ENCODE measurements at places on chromosomes 4 and X. TPM values are rescaled to one million over a fixed set of nuclear protein-coding genes. Genes with fewer than 3 reads are reported as not detected.

ZNF595 gene
- 55.8 TPM for total RNA-seq

IL3RA gene
- 1.2 TPM for total RNA-seq

HMX1 gene
- not detected for total RNA-seq

CCKAR gene
- not detected for total RNA-seq

ZDHHC9 gene
- 19.6 TPM for total RNA-seq

DGAT2L6 gene
- total RNA-seq, result not detected

METAP1 gene
- 22.0 TPM for total RNA-seq

HS3ST1 gene
- 6.9 TPM for total RNA-seq

- DNase-seq, result no peak
Observed at GRCh38 chrX:49120091-49120490, 3.4 kb downstream of the GPKOW start.

DNA sequence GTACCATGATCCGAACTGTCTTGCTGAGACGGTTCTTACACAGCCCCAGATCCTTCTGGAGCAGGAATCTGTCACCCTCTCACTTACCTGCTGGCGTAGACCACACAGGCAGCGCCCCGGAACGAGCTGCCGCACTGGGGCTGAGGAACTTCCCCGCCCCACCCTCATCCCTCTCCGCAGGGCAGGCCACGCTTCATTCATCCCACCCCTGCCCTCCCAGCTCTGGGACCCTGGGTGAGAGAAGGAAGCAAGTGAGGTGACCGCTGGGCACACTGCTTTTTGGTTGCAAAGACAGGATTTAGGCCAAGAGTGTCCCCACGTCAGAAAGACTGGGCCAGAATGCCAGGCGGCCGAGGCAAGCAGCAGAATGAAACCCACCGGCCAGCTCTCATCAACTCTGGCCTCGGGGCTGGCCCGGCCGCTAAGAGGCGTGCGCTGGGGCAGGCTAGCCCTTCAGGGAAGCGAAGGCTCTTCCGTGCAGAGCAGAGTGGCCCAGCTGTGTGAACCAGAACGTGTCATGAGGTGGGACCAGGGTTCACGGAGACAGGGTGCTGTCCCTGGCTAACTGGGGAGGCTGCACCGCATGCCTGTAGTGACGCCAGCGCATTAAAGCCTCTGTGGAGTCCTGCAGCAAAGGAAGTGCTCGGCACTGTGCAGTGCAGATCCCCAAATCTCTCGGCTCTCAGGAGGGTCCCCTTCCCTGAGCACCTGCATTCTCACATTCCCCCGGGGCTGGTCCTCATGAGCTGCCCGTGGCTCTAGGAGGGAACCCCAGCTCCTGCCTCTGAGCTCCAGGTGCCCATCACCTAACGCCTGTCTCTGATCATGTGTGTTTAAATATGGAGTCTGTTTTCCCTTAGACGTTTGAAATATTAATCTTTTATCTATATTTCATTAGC is 6.4 kb downstream of the LRPAP1 start:
- no peak for DNase-seq

- no peak for DNase-seq
Observed at GRCh38 chr4:146379744-146380143, 142.0 kb downstream of the SLC10A7 start.

GRCh38 chrX:133213117-133213516 is 5.0 kb downstream of the TFDP3 start:
- DNase-seq, result no peak

DNA sequence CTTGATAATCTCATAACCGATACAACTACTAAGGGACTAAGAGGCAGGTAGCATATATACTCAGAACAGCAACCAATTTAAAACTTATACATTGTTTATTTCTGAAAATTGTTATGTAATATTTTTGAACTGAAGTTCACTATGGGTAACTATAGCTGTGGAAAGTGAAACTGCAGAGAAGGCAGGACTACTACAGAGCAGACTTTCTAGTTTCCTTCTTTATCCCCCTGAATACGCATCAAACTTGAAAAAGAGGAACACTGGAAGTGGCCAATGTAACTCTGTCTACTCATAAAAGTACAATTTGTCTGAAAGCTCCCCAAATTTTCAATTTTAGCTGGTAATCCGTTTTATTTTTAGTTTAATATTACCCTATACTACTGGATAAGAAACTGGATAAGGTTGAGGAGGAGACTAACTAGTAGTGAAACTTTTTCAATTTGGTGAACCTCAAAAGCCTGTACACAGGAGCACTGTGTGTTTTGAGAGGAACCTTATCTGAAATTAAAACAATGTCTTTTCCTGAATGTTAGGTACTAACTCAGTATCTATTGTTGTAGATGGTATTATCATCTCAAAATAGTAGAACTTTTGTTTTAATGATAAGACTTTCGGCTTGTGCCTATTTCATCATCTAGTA is 225.8 kb downstream of the GABRG1 start:
- no peak for DNase-seq

GRCh38 chr4:83704786-83705185 is 168.9 kb downstream of the GPAT3 start:
- DNase-seq, result no peak

GRCh38 chr4:120446051-120446567 is 379.5 kb upstream of the MAD2L1 start:
- no peak for DNase-seq

DNA sequence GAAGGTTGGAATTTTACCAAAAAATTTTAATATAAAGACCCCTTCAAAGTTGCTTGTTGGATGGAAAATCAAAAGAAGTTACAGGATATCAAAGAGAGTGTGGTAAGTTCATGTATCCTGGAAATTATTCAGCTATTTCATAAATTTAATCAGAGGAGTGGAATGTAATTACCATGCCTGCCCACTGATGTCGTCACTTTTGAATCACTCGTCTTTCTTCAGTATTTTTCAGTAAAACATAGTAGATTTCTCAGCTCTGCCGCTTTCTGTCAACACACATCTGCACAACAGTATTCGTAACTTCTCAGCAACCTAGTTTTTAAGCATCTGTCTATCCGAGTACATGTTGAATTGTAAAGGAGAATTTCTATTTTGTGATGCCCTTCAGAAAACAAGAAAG is 2163.0 kb upstream of the AGA start:
- DNase-seq, result no peak

DNA sequence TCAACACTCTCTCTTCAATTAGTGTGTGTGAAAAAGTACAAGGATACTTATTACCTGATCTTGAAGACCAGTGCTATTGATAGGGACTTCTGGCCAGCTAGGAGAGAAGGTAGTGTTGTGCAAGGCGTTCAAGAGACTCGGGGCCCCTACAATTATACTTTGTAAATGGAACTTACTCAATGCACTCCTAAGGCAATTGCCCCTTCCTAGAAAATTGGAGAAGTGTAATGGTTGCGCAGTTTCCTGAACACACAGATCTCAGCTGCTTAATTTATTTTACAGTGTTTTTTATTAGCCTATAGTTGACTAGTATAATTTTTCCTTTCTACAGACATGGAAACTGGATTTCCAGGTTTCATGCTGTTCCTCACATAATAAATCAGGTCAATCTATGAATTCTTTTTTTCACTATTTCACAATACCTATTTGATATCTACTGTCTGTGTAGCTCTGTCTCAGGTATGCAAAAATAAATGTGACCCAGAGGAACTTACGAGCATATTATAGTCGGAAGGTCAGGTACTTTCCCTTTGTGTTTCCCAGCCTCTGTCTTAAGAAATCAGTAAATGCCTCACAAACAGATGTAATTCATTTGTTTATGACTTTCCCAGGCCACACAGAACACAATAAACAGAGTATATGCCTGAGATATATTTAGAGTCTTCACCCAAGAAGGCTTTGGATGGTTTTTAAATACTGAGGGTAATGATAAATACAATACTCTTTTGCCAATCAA is 89.1 kb upstream of the TET2 start:
- DNase-seq, result no peak

- DNase-seq, result no peak
Observed at GRCh38 chrX:131558562-131558961, 14.7 kb downstream of the OR13H1 start.

- no peak for DNase-seq
Observed at GRCh38 chr4:159429693-159430035, 326.8 kb downstream of the RAPGEF2 start.

DNA sequence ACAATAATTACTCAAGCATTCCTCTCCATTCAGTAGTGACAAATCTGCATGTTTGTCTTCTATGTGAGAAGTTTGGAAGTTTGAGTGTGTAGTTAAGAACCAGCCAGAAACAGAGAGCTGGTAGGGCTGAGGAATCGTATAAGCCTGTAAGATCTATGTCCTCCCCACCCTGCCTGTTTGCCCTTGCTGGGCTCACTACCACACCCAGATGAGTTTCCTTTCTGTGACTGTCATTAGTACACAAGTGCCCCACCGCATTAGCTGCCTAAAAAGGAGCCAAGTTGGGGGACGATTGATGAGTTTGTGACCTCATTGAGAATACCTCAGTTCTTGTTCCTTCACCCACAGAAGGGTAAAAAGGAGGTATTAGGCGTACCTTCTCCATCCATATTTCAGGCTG is 28.3 kb downstream of the DOCK11 start:
- no peak for DNase-seq

- DNase-seq, result peak; percentile 26
Observed at GRCh38 chr4:56656346-56656643, 24.8 kb downstream of the HOPX start.

DNA sequence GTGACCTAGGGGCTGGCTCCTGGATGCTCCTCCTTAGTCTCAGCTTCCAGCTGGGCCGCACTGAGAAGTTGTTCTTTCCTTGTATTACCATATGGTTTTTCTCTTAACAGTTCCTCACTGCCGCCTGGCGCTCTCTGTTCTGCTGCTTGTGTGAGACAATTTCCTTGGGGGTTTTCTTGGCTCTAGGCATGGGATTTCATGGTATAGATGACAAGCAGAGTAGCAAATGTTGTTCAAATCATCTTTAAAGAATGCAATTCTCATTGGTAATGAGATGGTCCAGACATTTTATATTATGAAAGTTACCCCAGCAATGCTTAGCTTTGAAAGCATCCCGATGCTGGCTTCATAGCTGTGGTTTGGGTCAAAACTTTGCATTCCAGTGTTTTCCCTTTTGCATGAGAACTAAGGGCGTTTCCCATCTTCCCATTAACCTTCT is 37.6 kb downstream of the SEPTIN11 start:
- no peak for DNase-seq

DNA sequence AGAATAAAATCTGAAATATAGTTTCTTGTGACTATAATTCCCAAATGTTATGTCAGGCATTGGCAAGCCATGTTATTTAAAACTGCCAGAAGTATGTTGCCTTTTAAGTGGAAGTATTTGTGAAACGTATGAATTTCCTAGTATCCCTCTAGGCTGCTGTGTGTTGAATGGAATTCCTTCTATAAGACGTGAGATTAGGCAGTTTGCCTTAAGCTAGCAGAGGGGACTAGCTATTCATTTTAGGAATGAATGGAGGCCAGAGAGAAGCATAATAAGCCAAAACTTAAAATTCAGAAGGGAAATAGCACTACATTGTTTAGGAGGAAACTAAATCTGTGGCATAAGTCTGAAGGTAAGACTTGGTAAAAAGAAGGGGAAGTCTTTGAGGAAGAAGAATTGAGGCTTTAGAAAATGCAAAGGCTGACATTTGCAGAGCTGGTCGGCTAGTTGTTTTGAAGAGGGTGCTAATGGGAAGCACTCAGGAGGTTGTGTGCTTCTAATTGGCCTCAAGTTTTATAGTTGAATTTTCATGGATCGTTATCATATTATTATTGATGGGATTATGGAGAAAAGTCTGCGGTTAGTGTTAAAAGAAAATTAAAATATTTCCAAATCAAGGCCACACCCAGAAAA is 57.1 kb downstream of the TMEM131L start:
- no peak for DNase-seq

DNA sequence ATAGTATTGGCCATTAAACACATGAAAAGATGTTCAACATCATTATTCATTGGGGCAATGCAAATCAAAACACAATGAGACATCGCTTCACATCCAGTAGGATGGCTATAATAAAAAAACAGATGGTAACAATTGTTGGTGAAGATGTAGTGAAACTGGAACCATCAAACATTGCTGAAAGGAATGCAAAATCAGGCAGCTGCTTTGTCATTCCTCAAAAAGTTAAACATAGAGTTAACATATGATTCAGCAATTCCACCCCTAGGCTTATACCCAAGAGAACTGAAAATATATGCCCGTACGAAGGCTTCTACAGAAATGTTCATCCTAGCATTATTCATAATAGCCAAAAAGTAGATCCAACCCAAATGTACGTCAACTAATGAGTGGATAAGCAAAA is 144.0 kb upstream of the NAP1L5 start:
- DNase-seq, result no peak

DNA sequence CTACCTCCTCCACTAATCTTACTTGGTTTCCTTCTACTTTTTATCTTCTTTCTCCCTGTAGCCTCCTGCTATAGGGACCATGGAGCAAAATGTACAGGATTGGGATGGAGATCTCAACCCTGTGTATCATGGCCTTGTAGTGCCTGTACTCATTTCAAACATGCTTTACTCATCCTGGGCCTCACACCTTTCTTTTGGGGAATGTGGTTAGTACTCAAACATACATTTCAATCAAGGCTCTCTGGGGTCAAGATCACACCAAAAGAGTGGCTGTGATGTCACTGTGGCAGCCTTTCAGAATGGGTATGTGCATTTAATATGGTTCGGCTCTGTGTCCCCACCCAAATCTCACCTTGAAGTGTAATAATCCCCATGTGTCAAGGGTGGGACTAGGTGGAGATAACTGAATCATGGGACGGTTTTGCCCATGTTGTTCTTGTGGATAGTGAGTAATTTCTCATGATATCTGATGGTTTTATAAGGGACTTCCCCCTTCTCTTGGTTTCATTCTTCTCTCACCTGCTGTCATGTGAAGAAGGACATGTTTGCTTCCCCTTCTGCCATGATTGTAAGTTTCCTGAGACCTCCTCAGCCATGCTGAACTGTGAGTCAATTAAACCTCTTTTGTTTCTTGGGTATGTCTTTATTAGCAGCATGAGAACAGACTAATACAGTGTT is 205.1 kb downstream of the RASL11B start:
- no peak for DNase-seq

- DNase-seq, result no peak
Observed at GRCh38 chrX:103101299-103102042, 8.5 kb upstream of the NXF3 start.

GRCh38 chrX:50054147-50054546 is 131.8 kb downstream of the CLCN5 start:
- DNase-seq, result no peak

- DNase-seq, result no peak
Observed at GRCh38 chr4:87863486-87863885, 30.7 kb downstream of the MEPE start.

GRCh38 chr4:168607215-168607614 is 110.4 kb downstream of the PALLD start:
- no peak for DNase-seq

DNA sequence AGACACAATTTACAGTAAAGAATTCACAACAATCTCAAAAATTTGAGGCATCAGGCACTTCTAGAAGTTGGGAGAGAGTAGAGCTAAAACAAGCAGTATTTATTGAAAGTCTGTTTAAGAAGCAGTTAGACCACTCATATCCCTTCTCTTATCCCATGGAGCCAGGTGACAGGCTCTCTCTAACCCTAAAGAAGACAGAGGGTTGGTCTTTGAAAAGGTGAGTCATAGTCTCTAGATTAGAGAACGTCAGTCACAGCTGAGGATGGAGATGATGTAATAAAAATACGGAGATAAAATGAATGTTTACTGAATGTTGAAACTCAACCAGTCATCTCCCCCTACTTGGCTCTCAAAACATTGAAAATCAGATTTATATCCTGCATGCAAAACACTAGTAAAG is 223.8 kb downstream of the CHIC2 start:
- DNase-seq, result no peak
